Stimulated activated CD8-positive, alpha-beta memory T cell treated with anti-CD3 and anti-CD28 coated beads, Interleukin-4, amount 100 ng/mL, for 48 hours (primary cell): ENCODE measurements at places on chromosomes 5 and 9.

DNA sequence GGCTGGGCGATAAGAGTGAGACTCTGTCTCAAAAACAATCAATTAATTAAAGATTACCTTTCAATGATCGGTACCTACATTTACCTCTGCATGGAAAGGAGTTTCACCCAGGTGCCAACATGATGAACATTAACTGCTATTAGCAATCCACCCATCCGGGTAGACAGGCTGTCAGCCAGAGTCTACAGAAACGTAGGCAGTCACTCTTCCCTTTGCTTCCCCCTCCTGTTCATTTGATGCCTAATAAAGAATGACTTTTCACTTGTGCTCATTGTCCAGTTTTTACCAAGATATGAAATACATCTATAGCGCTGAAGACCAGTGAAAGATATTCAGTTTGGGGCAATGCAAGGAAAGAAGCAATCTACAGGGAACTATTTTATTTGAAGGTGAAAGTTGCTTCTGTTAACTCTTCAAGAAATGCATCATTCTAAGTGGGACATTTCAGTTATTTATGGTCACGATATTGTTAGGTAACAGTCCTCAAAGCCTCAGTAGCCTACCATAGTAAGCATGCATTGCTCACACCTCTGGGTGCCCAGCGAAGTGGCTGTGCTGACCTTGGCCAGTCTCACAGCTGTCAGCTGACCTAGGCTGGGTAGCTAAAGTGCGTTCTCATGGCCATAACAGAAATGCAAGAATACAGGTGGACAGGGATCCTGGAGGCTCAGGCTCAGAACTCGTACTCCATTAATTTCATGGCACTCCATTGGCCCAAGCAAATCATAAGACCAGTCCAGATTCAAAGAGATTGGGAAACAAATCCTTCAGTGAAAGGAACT lies 87.2 kb upstream of the DMRT1 start:
- DNase-seq = no peak

DNA sequence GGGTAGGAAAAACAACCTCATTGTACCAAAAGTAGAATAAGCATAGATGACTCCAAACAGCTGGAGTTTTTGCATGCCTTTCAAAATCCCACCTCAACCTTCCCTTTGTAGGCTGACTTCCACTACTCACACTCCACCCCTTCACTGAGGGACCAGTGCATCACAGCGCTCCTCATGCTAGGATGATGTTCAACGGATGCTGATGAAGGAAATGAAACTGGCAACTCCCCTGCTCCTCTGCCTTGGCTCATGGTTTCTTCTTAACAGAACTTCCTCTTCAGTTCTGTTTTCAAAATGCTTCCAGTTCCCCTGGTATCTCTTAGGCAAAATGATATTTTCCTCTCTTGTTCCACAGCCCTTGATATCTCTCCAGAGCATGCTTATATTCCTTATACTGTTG lies 29.0 kb downstream of the LIFR start:
- no peak for DNase-seq

GRCh38 chr5:128706269-128706668 lies 168.2 kb upstream of the FBN2 start:
- DNase-seq = no peak

- DNase-seq = no peak
Observed at GRCh38 chr9:35516479-35516878, 26.6 kb downstream of the RUSC2 start.

DNA sequence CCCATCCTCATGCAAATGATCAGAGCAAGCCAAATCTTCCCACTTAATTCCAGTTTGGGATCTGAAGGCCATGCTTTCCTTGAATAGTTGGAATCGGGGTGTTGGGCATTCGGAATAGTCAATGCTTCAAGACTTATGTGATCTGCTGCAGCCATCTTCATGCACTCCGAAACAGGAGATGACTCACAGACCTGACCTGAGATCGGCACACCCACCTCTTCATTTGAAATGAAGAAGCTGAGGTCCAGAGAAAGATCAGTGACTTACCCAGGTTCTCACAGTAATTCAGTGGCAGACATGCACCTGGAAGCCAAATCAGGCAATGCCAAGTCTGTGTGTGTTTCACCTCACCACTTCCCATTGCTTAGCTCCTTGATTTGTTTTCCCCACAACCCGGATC lies 33.0 kb downstream of the FOXD1 start:
- DNase-seq = no peak

DNA sequence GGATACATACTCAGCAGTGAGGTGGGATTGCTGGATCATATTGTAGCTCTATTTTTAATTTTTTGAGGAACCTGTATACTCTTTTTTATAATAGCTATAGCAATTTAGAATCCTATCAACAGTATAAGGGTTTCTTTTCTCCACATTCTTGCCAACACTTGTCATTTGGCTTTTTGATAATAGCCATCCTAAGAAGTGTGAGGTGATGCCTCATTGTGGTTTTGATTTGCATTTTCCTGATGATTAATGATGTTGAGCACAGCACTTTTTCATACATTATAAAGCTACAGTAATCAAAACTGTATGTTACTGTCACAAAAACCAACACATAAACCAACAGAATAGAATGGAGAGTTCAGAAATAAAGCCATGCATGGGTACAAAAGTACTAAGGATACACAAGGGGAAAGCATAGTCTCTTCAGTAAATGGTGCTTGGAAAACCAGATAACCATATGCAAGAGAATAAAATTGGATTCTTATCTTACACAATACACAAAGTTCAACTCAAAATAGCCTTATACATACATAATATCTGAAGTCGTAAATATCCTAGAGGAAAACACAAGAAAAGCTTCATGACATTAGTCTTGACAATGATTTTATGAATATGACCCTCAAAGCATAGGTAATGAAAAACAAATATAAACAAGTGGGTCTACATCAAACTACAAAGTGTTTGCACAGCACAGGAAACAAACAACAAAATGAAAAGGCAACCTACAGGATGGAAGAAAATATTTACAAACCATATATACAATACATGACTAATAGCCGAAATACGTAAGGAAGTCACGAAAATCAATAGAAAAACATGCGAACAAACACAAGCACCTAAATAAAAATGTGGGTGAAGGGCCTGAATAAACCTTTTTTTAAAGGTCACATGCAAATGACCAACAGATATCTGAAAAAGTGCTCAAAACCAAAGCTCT lies 287.8 kb upstream of the DAB2 start:
- DNase-seq = no peak

- no peak for DNase-seq
Observed at GRCh38 chr5:40405996-40406740, 273.5 kb upstream of the PTGER4 start.
